ENCODE measurements at places on chromosomes 13 and 19. TPM values are rescaled to one million over a fixed set of nuclear protein-coding genes. Genes with fewer than 3 reads are reported as not detected.

CA11 gene
- 10.5 TPM for total RNA-seq

DNA sequence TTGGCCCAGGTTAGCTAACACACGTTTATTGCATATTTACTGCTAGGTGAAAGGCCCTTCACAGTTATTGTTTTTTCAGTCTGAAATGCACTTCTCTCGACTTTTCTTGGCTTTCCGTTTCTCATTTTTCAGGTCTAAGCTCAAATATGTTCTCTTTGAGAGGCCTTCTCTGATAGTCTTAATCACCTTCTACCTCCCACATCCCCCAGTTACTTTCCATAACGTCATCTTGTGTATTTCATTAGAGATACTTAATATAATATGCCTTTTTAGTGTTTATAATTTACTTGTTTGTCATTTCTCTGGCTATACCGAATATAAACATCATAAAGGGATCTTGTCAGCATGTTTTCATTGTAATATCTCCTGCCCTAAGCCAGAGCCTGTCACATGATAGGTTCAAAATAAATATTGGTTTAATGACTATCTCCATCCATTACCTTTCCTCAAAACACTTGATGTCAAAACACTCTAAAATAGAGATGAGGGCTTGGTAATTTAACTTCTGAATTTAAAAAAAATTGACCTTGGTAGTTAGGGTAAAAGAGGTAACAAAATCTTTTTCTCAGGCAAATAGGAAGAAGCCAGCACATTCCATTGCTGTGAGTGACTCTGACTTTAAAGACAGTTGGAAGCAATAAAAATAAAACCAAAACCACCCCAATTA lies 168.6 kb upstream of the RFC3 start:
- DNase-seq, result no peak

DNA sequence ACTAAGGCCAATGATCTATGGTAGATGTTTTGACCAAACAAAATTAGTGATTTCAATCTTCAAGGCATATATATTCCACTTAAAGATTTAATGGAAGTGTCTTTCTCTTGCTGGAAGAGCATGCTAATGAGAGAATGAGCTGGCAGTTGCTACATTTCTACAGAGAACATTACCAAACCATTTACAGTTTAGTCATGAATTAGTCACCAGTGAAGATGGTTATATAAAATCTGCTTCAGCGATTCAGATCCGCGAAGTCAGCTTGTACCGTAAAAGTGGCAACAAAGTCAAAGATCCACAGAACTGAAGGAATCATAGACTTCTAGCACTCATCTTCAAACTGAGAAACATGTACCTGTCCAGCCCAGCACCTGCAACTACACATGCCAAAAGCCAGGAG lies 156.3 kb downstream of the SLITRK5 start:
- no peak for DNase-seq

- DNase-seq, result no peak
Observed at GRCh38 chr19:38021352-38021751, 114.3 kb downstream of the SIPA1L3 start.

STK11 gene
- total RNA-seq, result 57.2 TPM

GRCh38 chr13:20704459-20705069 lies 1.1 kb downstream of the IL17D start:
- DNase-seq, result no peak

DNA sequence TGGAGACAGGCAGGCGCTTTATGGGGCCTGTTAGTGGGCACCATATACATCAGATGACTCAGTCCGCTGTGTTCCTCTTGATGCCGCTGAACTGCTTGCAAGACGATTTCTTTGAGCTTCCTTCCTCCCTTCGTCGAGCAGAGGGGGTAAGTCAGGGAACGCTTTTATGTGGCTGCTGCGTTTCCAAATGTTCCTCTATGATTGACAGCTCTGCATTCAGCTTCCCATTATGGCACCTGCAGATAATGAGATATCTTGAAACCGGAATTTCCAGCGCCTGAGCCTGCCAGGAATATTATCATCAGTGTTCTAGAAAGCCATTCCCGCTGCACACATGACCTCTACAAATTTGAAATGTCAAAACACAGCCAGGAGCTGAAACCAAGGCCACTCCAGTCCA lies 257.0 kb downstream of the TSHZ3 start:
- no peak for DNase-seq

ZNF320 gene
- 12.1 TPM for total RNA-seq

- no peak for DNase-seq
Observed at GRCh38 chr19:30648866-30649862, 277.0 kb downstream of the ZNF536 start.

STOML3 gene
- total RNA-seq, result not detected

CDX2 gene
- total RNA-seq, result not detected

GRCh38 chr19:7595466-7596133 lies at the start of gene CAMSAP3:
CAMSAP3 (plus strand) TSS chr19:7595863; CDS start chr19:7596003, 140 bp downstream.
- DNase-seq, result no peak

GRCh38 chr19:46901701-46902401 lies 41.1 kb downstream of the ARHGAP35 start:
- no peak for DNase-seq

- no peak for DNase-seq
Observed at GRCh38 chr19:42571116-42571515, 23.6 kb downstream of the CEACAM8 start.

ZIK1 gene
- total RNA-seq, result 4.9 TPM

DNA sequence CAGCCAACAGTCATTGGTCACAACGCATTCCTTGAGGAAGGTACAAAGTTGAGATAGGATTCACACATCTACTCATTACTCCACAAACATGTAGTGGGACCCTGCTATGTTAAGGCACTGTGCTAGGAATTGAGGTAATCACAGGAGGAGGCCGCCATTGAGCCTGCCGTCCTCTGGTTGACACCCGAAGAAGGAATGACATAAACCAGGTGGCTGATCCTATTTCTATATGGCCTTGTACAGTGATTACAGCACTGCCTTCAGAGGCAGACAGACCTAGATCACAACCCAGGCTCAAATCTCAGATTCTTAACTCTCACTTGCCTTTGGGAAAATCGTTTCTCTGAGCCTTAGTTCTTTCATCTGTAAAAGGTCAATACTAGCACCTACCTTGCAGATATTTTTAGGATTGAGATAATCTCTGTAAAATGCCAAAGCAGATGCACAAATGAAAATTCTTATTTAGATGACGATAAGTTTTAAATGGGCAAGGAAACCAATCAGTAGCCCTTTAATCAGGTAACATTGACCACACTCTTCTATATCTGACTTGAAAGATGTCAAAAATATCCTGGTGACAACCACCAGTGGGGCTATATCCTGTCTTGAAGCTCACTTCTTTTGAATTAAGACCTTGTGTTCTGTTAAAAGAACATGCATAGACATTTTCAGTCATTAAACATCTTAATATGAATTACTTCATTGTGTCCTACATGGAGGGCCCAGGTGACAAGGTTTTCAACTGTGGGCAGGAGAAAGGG lies 251.6 kb downstream of the KCTD12 start:
- DNase-seq, result no peak

- DNase-seq, result no peak
Observed at GRCh38 chr13:96984051-96984508, 10.2 kb downstream of the OXGR1 start.

- DNase-seq, result peak; percentile 92
Observed at GRCh38 chr19:48319647-48320541, 5.5 kb upstream of the EMP3 start.

KLK3 gene
- not detected for total RNA-seq

DNA sequence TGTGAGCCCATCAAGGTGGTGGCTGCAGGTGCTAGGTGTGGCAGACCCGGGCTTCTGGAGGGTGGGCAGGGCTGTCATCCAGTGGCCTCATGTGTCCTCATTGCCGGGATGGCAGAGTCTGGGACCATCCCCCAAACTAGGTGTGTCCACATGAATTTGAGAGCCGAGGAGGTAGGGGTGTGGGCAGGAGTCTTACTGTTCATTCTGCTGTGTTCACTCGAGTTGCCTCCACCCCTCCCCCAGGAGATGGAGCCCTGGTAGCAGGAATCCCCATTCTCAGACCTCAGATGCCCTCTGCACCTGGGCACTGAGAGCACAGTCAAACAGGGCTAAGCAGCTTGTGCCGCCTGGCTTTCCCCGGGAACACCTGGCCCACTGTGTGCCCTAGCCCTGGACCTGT lies 22.4 kb downstream of the NAXD start:
- no peak for DNase-seq
